Stimulated activated CD8-positive, alpha-beta memory T cell treated with anti-CD3 and anti-CD28 coated beads, Interleukin-15, amount 100 ng/mL, for 48 hours (primary cell): ENCODE measurements at places on chromosomes 5 and 9.

DNA sequence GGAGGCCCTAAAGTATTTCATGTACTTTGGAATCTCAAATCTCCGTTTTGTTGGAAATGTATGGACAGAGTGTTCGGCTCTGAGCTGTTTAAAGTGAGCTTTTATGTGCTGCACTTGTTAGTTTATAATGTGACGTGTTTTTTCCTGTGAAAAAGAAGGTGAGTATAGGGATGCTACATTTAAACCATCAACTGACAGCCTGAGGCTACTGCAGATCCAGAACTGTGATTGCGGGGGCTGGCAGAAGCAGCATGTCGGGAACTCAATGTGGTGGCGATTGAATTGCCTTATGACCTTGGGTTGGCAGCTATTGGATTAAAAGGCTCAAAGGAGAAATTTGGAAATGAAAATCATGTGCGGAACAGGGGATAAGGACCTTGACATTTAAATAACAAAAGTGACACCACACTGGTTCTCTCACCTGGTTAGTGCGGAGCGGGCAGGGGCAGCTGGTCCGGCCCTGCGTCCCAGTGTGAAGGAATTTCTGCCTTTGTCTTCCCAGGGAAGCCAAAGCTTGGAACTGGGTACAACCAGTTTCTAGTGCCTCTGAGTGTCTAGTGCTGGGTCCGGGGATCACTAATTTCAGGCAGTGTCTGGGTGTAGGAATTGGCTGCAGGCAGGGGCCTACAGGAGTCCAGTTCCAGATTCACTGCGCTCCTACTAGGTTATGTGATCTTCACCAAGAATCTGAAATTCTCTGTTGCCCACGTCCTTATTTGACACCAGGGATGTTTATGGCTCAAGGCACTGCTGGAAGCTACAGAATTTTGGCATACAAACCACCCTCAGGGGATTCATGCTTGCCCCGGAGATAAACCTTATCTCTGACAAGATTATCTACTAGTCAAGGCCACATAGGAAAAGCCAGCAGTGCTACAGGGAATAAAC, 120.7 kb upstream of the ERCC6L2 start:
- no peak for DNase-seq

GRCh38 chr5:135487037-135487395, 34.9 kb upstream of the TIFAB start:
- no peak for DNase-seq

- DNase-seq, result no peak
Observed at GRCh38 chr5:111227801-111228200, 3.6 kb downstream of the CAMK4 start.

DNA sequence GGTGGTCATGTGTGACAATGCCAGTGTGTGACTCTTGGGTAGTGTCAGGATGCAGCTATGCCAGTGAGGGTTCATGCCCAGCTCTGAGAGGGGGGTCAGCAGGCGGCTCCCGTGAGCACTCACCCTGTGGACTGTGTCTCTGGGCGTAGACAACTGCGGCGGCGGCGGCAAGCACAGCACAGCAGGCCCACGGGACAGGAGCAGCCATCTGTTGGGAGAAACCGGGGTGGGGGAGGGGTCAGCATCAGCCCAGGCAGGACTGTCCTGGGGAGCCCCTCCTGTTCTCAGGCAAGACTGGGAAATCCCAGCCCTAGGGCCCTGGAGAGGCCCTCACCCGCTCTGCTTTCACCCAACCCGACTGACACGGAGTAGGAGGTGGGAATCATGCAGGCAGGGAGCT, 20.8 kb downstream of the CNTFR start:
- DNase-seq, result no peak

GRCh38 chr9:120914953-120915352, 11.6 kb downstream of the TRAF1 start:
- no peak for DNase-seq

- DNase-seq, result no peak
Observed at GRCh38 chr5:77366717-77367500, 125.2 kb downstream of the WDR41 start.

DNA sequence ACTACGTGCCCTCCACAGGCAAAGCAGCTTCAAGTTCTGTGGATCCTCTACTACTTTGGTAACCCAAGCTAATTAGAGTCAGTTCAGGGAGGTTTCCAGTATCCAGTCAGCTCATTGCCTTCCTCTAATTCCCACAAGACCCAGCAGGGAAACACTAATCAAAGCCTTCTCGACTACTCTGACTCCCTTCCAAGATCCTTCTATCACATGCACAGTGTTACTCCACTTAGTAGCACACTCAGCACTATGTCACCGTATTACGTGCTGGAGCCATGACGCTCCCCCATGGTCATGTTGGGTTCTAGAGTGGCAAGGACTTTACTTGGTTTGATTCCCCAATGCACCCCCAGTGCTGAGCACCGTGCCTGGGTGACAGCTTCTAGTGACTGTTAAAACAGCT, 53.0 kb downstream of the DCP2 start:
- no peak for DNase-seq

- DNase-seq, result no peak
Observed at GRCh38 chr5:6684075-6684474, 29.2 kb upstream of the TENT4A start.

DNA sequence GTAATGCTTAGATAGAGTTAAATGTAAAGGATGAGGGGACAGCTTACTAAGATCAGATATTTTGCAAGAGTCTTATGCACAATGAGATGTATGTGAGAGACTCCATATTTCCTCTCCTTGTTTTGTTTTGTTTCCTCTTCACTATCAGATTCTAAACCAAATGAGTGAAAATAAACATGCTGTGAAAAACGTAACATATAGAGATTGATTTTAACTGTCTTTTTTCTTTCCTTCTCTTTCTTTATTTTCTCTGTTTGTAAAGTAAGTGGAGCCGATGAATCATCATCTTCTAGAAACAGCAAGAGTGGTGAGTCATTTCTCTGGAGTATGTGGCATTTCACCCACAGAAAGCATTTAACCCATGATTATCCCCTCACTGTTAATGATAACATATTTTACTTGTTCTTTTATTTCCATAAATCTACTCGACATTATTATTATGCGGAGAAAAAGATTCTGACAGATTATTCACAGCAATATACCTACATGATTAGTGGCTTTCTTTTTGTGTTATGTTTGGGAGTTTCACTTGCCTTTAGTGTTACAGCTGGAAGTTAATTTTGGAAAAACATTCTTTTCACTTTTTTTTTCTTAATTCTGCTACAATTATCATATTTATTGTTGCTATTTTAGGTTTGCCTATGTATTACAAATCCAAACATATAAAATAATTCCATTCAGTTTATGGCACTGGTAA, 2.1 kb upstream of the ANXA1 start:
- DNase-seq, result no peak

DNA sequence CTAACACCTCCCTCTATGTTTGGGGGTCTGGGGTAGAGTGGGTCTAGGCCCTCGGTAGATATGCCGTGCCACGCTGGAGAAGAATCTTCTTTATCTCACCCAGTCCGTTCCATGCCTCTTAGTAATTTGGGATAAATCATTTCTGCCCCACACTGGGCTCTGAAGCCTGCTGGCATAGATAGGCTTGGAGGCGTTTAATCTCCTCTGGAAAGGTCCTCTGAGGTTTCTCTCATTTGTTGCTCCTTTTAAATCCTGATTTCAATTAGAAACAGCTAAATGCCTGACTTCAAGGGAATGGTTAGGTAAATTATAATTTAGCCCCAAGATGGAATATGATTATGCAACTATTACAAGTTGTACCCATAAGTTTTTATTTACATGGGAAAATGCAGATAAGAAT, 57.8 kb upstream of the AKNA start:
- DNase-seq, result no peak

DNA sequence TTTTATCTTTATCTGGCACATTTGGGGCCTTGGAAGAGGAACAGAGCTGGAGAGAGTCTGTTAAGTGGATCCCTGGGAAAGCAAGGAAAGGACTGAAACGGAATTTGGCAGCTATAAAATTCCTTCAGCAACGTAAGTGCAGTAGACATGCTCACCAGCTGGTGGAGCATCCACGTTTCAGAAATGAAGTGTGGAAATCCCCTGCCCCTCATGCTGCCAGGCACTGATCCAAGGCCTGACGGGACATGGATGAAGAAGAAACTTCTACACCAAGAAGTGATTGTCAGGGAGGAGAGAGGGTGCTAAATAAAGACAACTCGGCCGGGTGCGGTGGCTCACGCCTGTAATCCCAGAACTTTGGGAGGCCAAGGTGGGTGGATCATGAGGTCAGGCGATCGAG, 209.3 kb downstream of the ROR2 start:
- DNase-seq, result no peak

DNA sequence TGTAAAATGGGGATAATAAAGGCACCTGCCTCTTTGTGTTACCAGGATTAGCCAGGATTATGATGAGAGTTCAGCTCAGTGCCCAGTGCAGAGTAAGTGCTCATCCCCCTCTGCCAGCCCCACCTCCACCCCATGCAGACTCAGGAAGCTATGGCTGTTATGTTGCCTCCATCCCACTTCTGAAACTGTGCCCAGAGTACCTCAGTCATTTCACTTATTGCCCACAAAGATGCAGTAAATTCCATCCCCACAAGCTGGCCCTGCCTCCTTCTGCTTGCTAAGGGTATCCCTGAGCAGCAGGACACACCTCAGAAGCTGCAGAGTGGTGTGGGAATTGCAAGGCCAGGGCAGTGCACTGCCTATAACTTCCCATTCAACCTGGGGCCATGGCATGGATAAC, 415.1 kb downstream of the SPOCK1 start:
- DNase-seq, result no peak

DNA sequence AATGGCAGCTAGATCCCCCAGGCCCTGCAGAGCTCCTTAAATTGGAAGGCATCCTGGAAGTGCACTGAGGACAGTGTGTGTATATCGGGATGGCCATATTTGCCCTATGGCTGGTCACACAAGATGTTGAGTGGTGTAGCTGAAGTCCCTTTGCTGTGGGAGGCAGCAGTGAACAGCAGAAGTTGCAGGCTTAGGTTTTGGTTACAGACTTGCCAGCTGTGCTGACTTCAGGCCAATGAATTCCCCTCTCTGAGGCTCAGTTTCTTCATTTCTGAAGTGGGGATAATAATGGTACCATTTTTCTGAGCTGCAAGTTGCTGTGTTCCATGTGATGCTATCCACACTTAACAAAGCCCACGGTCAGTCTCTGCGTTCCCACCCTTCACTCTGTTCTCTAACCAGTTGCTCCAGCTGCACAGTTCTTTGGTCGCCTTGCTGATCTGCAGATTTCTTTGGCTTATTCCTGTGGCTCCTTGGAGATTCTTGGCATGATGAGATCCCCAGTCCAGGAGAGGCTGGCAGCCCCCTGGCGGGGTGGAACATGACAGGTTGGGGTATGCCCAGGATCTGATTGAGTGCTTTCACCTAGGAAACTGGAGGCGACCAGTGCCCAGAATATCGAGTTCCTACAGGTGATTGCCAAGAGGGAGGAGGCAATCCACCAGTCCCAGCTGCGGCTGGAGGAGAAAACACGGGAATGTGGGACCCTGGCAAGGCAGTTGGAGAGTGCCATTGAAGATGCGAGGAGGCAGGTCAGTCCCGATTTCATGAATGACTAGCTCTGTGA, 6.5 kb upstream of the GLE1 start:
- DNase-seq, result no peak
